Endodermal cell (in vitro differentiated cells): ENCODE measurements at places on chromosomes 1 and 21.

GRCh38 chr1:64478594-64479470, 8.9 kb downstream of the CACHD1 start:
- DNase-seq = no peak

- no peak for DNase-seq
Observed at GRCh38 chr1:239939602-239940001, 152.1 kb upstream of the FMN2 start.

- no peak for DNase-seq
Observed at GRCh38 chr1:205283270-205284147, 38.0 kb downstream of the NUAK2 start.

DNA sequence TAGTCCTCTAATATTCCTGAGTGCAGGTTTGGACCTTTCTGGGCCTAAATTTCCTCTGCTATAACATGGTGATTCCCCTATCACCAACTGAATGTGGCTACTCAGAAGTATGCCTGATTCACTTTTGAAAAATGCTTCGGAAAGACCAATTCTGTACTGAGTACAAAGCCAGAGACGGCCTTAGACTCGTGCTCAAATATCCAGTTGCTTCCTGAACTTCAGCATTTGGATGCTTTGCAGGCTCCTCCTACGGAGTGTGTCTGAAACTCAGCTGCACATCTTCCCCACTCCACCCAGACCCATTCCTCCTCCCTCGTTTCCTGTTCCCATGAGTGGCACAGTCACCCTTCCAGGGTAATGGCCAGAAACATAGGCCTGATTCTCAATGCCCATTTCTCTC, 98.4 kb upstream of the GADD45A start:
- DNase-seq = no peak

DNA sequence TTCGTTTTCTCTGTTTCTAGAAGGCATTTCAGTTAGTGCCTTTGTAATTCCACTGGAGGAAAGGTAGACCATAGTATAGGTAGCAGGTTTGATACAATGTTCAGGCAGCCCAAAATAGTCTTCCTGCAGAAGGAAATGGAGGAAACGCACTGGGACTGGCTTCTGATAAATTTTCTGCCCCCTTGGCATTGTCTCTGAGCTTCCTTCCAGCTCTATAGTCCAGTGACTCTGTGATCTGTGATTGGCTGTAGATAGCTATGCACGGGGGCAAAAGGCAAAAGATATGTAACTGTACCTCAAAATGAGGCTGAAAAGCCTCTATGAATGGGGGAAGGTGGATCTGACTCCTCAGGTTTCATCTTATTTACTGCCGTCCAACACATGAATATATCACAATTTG, 5.8 kb upstream of the MAGOH start:
- DNase-seq = no peak

GRCh38 chr1:207444514-207445217, 9.5 kb upstream of the CR2 start:
- no peak for DNase-seq

DNA sequence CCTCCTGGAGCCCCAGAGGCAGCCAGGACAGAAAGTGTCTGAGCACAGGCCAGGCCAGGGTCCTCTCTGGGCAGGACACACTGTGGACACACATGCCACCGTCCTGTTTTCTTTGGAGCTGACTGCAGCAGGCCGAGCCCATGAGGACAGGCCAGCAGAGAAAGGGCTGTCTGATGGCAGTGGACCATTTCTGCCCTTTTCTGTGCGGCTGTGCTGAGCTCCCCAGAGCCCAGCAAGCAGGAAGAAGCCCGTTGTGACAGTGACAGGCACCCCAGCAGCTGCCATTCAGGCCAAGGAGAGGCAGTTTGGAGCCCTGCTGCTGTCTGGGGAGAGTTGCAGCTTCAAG, 115.8 kb upstream of the ARHGEF16 start:
- no peak for DNase-seq

DNA sequence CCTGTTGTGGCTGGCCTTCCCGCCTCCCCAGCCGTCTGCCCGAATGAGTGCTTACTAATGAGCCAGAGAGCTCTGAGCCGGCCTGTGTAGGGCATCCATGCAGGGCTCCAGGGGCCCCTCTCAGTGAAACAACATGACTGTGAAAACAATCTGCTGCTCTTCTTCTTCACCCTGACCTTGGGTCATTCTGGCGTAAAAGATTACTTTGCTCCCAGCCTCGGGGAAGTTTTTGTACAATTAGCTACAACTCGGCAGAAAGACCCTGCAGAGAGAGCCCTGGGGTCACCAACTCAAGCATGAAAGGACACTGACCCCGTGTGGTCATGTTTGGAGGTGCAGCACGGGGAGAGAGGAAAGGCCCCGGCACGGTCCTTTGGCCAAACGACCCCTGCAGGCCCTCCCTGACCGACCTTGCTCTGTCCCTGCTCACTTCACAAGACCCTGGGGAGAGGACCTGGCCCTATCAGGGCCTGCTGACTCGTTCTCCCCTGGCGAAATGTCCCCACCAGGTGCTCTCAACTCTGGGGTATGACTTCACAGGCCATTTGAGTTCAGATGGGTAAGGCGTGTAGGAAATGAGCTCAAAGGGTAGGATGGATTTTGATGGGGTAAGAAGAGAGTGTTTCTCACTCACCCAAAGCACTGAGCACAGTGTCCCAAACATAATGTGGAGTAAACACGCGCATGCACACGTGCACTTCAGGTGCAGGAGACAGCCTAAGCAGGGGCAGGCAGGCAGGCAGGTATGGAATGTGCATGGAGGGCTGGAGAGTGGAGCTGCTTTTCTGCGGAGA, 22.9 kb upstream of the FAM20B start:
- DNase-seq = peak; percentile 98

DNA sequence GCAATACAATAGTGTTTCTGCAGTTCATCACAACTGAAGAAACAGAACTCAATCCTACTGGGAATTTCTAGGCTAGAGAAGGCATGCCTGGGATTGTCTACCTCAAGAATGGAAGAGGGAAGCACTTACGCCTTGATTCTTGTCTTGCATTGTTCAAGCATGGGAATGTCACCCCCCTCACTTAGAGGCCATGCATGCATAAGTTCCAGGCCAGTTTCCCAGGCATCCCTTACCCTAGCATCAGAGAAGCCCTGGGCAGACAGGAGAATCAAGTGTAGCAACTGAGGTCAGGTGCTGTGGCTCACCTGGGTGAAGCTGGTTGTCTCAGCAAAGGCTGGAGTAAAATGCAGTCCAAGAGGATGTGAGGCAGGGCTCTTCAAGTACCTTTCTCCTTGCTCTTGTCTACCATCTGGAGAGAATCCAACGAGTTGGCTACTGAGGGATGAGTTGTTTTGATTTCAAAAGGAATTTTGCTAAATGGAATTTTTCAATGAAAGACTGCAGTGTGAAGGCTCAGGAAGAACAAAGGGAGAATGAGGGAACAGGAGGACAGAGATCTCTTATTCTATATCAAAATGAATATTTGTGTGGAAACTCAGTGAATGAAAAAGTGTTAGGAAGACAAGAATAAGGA, 174.3 kb downstream of the NEK7 start:
- peak; percentile 53 for DNase-seq

- no peak for DNase-seq
Observed at GRCh38 chr1:51731998-51732397, 115.1 kb downstream of the OSBPL9 start.

GRCh38 chr1:66489972-66490601, 43.9 kb upstream of the SGIP1 start:
- no peak for DNase-seq

DNA sequence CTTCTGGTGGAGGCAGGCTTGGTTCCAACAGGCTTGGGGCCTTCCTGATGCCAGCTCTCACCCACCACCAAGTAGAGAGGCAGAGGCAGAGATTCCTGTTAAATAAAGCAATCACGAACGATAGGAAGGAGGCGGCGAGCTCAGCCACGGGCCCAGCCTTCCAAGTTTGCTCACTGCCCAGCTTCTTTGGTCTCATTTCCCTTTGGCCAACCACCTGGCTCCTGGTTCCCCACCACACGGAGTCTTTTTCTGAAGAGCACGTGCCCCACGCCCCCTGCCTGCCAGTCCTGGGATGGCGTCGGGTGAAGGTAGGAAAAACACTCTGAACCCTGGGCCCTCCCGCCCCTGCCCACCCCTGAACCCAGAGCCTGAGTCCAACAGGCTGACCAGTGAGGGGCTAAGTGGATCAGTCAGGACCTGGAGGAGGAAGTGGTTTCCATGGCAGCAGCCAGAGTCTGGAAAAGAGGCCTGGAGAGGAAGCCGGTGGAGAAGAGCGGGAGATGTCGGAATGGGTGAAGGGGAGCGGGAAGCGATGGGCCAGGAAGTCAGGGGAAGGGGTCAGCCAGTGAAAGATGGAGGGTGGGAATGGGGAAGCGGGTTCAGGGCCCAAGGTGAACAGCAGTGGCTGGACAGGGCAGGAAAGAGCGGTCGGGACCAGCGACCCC, 158.2 kb upstream of the KLHDC7A start:
- peak; percentile 88 for DNase-seq

GRCh38 chr1:63651161-63651701, 58.0 kb downstream of the PGM1 start:
- no peak for DNase-seq

DNA sequence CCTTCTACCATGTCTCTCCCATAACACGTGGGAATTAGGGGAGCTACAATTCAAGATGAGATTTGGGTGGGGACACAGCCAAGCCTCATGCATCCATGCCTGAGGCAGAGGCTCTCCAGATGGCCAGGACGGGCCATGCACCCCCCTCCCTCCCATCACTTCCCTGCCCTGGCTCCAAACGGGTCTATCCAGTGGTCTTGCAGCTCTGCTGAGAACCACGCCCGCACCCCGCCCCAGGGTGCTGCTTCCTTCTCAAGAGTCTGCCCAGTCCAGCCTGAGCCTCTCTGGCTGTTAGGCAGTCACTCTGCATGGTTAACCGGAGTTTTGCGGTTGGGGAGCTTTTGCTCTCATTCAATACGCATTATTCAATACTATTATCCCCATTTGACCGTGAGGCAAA, 131.5 kb upstream of the TMEM51 start:
- no peak for DNase-seq

DNA sequence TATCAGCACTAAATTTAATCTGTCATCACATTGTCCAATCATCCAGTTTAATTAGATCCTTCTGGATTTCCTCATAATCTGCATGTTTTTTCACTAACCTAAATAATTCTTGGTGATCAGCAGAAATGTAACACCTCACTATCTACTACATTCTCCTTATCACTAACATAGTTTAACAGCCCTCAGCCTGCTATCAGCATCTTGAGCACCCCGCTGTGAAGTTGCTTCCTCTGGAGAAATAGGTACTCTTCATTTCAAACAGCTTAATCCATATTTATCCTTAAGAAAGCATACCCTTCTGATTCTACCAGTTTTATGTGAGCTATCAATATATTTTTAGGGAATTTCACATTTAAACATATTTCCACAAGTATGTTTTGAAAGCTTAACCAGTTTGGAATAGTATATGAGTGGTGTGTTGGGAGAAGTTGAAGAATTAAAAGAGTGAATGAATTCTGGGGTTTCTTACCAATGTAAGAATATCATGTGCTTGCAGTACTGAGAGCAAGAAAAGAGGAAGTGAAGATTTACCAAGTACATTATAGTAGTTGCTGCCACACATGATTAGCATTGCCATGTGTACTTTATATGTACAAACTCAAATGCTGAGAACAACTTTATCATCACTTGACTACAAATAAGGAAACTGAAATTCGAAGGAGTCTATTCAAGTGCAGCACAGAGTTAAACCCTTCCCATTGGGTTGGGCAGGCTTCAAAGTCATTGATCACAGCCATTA, 771.1 kb upstream of the ADGRL4 start:
- peak; percentile 77 for DNase-seq

DNA sequence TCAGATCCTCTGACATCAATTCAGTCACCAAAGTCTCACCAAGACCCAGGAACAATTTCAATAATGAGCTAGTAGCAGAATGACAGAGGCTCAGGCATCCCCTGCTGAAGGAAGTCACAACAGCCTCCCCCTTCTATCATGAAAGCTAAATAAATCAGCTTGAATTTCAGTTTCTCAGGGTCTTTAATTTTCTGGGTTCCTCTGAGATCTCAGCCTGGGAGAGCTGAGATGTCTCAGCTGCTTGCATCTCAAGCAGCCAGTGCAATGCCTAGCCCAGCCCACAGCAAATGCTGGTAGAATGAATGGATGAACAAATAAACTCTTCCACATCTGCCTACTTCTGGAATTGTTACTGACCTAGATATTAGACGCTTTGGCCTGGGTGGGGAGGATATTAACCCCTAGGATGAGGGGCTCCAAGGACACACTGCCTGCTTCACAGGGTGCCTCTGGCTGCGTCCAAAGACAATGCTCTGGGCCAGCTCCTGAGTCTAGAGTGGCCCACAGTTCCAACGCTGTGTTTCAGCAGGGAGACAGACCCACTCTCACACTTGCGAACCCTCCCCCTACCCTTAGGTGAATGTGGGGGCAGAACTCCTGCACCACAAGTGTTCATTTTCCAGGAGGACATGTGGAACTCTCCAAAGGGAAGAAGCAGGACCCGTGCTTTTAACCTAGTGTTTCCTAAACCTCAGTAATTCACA, 11.2 kb upstream of the LORICRIN start:
- DNase-seq = no peak

GRCh38 chr1:44151332-44151731, 9.9 kb upstream of the KLF18 start:
- no peak for DNase-seq

GRCh38 chr1:230798491-230798890, 51.3 kb downstream of the CAPN9 start:
- peak; percentile 22 for DNase-seq

- peak; percentile 63 for DNase-seq
Observed at GRCh38 chr1:207649210-207649753, 4.3 kb downstream of the CR1L start.

GRCh38 chr1:18849261-18849711, 10.2 kb downstream of the TAS1R2 start:
- no peak for DNase-seq
